ENCODE measurements at places on chromosomes 1 and 21.

GRCh38 chr1:187985897-187986654 lies 1157.3 kb downstream of the PLA2G4A start:
- no peak for DNase-seq

GRCh38 chr1:166307261-166308188 lies 140.7 kb upstream of the FAM78B start:
- DNase-seq = no peak

DNA sequence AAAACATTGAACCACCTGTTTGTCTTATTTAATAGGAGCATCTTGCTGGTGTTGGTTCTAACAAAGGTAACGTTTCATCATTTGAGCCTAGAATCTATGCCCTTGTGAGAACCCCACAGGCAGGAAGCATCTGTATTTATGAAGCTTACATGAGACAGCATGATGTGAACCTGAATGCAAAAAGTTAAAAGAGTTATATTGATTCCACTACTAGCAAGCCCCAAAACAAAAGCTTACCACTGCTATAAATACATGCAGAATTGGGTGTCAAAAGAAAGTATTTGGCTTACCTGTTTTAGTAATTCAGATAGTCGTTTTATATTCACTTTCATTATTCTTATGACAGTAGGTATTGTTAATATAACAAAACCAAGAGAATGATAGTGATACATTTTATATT lies 301.2 kb upstream of the ADGRL2 start:
- no peak for DNase-seq

GRCh38 chr1:24965571-24965930 lies 35.5 kb upstream of the RUNX3 start:
- no peak for DNase-seq

GRCh38 chr1:40301541-40302299 lies 15.4 kb downstream of the COL9A2 start:
- DNase-seq = no peak

- no peak for DNase-seq
These were observed 87.4 kb upstream of the HIVEP3 start for GRCh38 chr1:42006093-42006492.

DNA sequence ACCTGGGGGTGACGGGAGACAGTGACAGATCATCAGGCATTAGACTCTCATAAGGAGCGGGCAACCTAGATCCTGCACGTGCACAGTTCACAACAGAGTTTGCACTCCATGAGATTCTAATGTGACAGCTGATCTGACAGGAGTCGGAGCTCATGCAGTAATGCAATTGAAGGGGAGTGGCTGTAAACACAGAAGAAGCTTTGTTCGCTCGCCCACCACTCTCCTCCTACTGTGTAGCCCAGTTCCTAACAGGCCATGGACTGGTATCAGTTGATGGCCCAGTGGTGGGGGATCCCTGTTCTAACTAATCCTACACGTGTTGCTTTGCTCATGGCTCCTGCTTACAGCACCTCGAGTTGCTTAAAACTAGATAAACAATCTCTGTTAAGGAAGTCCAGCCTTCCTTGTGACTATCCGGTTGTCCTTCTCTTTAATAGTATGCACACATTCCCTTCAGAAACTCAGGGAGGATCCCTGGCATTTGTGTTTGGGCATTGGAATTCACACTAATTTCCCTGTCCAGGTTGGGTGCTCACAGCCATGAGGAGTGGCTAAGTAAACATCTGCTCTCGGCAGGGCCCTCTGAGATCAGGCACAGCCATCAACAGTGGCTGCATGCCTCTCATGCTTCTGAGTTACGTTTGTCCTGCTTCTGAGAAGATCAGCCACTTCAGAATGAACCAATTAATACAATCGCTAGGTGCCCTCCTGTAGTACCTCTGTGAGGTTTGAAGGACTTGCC lies 21.1 kb upstream of the F3 start:
- no peak for DNase-seq

- no peak for DNase-seq
These were observed 366.3 kb downstream of the HHAT start for GRCh38 chr1:210695026-210695425.

DNA sequence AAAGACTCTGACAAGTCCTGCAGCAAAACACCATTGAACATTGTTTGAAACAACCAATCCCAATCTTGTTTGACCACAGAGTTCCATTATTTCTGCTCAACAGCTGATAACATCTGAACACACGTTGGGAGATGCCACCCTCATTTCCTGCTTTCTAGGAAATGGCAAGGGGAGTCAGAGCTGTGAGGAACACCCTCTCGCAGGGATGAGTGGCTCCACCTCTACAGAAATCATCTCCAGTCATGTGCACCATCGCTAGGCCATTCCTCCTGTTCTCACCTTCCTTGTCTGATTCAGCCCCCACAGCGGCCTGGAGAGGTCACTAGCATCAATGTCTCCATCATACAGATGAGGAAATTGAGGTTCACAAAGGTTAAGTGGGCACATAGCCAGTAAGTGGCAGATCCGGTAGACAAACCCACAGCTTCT lies 22.4 kb upstream of the RUNX3 start:
- DNase-seq = no peak

- peak; percentile 19 for DNase-seq
These were observed 24.7 kb downstream of the NPHS2 start for GRCh38 chr1:179550746-179551682.

- no peak for DNase-seq
These were observed 160.5 kb downstream of the RASAL2 start for GRCh38 chr1:178254433-178254832.

DNA sequence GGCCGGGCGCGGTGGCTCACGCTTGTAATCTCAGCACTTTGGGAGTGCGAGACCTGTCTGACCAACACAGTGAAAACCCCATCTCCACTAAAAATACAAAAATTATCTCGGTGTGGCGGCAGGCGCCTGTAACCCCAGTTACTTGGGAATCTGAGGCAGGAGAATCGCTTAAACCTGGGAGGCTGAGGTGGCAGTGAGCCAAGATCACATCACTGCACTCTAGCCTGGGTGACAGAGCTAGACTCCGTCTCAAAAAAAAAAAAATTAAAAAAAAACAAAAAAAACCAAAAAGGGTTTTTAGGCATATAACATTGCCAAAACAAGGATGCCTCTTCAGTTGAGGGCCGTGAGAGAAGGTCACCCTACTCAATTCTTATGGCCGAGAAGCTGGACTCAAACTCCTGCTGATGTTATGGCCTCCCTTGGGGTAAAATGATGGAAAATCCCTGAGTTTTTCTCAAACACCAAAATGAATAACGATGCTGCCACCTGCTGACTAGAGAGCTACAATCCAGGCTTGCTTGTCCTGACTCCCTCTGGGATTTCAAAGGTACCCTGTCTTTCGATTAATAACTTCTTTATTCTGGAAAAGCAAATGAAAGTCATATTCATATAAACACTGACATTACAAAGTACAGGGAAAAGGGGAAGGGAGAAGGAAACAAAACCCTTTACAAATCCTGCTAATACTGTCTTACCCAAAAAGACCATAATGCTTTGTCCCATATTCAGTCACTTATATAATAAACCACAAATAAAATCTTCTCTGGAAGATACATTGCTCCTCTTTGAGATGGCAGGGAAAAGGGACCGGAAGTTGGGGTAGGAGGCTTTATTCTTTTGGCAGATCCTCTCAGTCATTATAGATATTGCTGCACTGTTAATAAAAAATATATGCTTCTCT lies 10.7 kb downstream of the RAB42 start:
- DNase-seq = no peak

DNA sequence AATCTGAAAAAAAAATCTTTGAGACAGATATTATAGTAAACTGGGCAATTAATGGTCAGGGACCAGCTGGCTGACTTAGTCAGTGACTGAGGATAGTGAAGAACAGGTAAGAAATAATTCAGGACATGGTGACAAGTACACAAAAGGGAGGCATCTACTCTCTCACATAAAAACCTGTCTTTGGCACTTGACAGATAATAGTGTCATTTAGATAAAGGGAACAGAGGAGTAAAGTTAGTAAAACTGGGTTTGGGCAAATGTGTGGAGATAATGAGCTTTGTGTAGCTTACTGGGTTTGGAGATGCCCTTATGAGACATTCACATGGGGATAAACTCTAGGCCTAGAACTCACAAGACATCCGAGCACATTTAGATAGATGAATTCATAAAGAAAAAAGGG lies 4.0 kb downstream of the SSX2IP start:
- no peak for DNase-seq

GRCh38 chr1:232816324-232816723 lies 11.1 kb downstream of the MAP10 start:
- no peak for DNase-seq

DNA sequence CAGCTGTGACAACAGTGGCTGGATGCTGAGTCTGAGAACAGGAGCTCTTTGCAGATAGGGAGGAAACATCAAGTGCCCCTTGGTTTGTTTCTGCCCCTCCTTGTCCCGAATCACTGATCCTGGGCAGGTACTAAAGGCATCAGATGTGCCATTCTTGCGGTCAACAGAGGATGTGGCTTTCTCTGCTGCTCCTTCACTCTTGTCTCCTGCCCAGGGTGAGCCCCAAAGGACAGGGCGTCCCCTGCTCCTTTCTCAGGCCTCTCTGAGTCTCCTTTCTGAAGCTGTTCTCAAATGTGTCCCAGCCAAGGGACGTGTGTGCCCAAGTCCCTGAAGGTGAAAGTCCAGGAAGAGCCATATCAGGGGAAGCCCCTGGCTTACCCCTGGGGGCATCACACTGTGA lies 31.7 kb downstream of the SLC37A1 start:
- DNase-seq = no peak

DNA sequence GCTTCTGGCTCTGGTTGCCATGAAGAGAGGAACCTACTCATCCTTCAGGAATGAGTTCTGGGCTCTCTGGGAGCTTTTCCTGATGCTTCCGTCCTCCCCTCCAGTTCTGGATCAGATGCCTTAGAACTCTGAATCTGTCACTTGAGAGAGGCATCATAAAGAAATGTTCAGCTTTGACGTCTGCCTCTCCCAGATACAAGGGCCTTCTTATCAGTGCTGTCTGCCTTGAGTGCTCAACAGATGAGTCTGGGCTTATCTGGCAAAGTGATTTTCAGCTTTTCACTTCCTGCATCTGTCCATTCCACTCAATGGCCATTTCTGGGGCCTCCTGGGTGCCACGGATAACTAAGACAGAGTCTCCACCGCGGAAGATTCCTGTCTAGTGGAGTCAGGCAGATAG lies 12.3 kb upstream of the OTUD3 start:
- no peak for DNase-seq

- DNase-seq = no peak
These were observed 25.2 kb downstream of the ILDR2 start for GRCh38 chr1:166950156-166950555.

- DNase-seq = no peak
These were observed 12.1 kb downstream of the LGR6 start for GRCh38 chr1:202205523-202206190.

DNA sequence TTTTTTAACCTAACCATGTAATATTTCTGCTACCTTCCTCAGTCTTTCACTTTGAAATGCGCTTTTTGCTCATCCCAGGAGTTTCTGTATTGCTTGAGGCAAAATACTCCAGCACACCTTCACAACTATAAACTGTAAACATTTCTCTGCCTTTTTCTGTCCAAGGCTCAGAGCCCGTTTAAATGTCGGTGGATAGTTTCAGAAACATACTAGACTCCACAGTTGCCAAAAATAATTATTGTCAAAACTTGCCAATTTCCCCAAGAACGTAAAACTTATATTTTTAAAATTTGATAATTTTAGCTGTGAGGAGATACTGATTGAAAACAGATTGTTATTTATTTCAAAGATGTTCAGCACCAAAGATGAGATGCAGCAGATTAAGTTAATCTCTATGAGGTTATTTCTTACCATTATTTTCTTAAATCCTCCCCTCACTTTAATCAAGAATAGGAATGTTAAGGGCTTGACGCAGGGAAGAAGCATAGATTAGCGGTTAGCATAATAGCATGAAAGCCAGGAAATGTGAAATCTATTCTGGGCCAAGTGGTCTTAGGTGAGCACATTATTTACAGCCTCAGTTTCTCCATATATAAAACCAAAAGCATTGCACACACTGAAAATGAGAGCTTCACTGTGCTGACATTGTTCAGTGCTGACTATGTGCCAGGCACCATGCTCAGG lies 91.5 kb upstream of the ESRRG start:
- DNase-seq = no peak

GRCh38 chr1:60171801-60172200 lies 98.2 kb upstream of the C1orf87 start:
- DNase-seq = no peak

GRCh38 chr1:212587016-212587887 lies 21.3 kb upstream of the ATF3 start:
- no peak for DNase-seq

- no peak for DNase-seq
These were observed 360.0 kb downstream of the HHAT start for GRCh38 chr1:210688512-210689234.

DNA sequence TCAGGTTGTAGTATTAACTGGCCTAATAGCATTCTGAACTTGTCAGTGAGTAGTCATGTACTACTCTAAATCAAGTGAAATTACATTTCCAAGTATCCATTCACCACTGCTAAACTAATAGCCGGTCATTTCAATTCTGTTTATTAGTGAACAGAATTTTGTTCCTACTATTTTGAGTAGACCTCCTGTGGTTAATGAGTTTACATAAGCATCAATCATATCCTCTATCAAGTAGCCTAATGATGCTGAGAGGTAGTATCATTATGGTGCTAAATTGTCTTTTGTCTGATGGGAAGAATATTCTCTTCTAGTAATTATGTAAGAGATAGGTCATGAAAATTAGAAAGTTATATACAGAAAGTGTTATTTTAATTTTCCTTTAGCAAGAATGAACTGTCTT lies 602.8 kb downstream of the KCNT2 start:
- DNase-seq = no peak

DNA sequence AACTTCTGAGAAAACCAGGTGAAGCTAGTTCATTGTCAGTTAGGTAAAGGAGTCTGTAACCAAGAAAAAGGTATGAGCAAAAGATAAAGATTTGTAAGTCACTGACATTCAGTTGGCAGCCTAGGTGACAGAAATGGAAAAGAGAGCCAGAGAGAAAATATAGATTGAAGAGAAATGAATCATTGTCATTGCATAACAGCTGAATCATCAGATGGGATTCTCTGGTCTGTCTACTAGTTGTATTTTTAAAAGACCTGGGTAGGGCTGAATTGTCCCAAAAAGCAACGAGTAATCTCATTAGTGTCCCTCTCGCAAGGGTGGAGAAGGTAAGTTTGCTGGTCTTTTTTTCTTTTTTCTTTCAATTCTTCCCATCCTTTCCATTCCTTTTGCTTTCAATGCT lies 36.6 kb downstream of the PTGS2 start:
- DNase-seq = no peak

DNA sequence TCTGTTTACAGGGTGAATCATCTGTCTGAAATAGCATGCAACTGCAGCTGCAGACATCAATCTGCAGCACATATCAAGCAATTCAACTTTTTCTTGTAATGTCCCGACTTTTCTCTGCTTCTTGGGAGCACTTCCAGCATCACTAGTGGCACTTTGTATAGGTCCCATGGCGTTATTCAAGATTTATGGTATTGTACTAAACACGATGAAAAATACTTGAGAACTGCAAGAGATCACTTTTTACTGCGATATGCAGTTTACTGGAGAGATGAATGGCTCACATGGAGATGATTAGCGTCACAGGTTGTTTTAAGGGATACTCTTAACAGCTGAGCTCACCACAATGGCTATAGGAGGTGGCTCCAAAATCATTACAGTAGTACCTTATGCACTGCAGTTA lies 7.2 kb upstream of the SCMH1 start:
- DNase-seq = no peak

GRCh38 chr1:46130606-46131005 lies 1.8 kb downstream of the PIK3R3 start:
- no peak for DNase-seq

GRCh38 chr1:11354893-11355553 lies 82.0 kb downstream of the UBIAD1 start:
- DNase-seq = no peak
